ENCODE measurements at places on chromosomes 3 and 15.

GRCh38 chr15:70561885-70562284 lies 201.5 kb downstream of the UACA start:
- no peak for DNase-seq

GRCh38 chr3:159432682-159433340 lies 555.8 kb upstream of the IL12A start:
- no peak for DNase-seq

- DNase-seq, result no peak
Measured at GRCh38 chr15:88509964-88510363, 36.5 kb downstream of the DET1 start.

DNA sequence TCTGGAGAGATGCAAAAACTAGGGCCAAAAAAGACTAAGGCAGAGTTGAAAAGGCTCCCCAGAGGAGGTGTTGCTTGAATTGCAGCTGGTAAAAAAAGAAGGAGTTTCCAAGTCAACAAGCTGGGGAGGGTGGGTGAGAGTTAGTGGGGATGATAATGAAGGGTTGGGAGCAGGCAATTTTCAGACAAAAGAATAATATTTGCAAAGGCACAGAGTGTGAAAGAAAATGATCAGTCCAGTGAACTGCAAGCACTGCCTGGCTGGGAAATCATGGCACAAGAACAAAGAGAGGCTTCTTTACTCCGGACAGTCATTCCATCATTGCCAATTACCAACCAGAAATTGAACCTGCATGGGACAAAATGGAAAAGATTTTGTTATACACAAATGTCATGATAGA lies 42.2 kb downstream of the C3orf85 start:
- no peak for DNase-seq

DNA sequence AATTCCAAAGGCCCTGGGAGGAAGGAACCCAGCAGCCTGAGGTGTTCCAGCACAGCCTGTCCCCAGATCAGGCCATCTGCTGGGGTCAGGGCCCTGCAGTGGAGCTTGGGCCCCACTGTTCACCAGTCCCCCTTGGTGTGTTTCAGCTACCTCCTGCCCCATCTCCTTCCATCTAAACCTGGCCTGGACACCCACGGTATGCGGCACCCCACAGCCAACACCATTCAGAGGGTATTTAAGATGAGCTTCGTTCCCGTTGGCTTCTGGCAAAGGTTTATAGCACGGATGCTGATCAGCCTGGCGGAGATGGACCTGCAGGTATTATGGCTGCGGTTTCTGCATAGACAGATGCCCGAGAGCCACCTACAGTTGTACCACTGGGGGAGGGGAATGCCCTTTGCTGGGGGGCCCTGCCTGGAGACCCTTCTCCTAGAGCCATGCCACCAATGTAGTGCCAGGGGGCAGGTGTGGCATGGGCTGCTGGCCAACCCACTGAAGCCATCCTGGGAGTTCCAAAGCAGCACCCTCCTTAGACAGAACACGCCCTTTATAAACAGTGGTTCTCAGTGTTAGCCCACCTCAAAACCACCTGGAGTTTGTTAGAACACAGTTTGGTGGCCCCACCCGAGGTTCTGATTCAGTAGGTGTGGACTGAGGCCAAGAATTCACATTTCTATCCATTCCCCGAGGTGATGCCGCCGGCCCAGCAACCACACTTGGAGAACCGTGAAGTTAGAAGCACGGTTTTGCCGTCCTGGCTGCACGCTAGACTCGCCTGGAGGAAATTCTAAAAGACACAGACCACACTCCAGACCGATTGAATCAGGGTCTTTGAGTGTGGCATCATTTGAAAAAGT lies 126.9 kb downstream of the LRRK1 start:
- no peak for DNase-seq

DNA sequence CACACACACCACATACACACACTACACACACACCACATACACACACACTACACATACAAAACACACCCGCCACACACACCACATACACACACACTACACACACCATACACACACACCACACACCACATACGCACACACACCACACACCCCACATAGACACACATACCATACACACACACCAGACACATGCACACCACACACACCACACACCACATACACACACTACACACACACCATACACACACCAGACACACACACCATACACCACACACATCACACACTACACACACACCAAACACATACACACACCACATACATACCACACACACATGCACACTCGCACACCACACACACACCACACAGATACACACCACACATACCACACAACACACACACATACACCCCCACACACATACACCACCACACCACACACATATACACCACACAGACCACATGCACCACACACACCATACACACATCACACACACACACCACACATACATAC lies 26.3 kb downstream of the CPN2 start:
- no peak for DNase-seq

DNA sequence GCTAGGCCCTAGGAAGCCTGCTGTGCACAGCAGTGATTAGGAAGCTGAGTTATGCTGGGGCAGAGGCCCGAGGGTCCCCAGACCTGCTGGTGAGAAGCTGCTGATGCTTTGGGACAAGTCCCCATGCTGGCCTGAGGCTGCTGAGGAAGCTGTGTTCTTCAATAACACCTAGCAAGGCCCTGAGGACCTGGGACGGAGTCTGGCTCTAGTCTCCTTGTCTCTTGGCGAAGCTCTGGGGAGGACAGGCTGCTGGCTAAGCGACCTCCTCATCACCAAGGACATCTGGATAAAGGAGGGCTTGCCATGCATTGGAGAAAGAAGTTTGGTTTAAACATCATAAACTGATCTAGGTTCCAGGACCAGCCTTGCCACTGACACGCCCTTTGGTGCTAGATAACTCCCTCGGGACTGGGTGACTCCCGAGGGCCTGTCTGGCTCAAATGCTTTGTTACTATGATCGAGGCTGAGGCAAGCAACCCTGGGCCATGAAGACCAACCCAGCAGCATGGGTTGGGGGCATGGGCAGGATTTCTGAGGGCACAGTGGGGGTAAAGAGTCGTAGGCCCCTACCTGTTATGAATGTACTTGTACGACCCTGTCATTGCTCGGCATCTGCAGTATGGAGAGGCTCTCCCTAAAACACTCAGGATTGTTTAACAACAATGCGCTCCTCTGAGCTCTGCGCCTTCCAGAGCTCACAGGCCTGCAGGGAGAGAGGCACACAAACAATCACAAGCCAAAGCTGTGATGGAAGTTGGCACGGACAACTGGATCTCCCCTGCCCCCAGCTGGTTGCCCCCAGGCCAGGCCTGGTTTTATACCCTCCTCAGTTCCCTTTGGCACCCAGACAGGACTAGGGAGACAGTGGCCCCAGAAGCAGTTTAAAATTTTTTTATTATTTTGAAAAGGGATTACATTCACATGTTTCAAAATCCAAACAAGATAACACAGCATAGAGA lies 64.4 kb downstream of the LINGO1 start:
- no peak for DNase-seq

All from AG09319 (cell line).